ENCODE measurements at places on chromosomes 7 and 10. TPM values are rescaled to one million over a fixed set of nuclear protein-coding genes. Genes with fewer than 3 reads are reported as not detected.

The FRAT2 gene
- 83.0 TPM for total RNA-seq

The SFTPA1 gene
- not detected for total RNA-seq

The NUDCD3 gene
- total RNA-seq, result 83.8 TPM

The ACTR3C gene
- not detected for total RNA-seq

The CTNNA3 gene
- total RNA-seq, result 1.5 TPM

The COBL gene
- 36.5 TPM for total RNA-seq

The TWIST1 gene
- total RNA-seq, result 0.31 TPM

The PIK3AP1 gene
- 2.9 TPM for total RNA-seq

GRCh38 chr10:33279276-33279675 is 55.2 kb downstream of the NRP1 start:
- H3K4me3 ChIP-seq, result no peak overlapping the region
- H3K27ac ChIP-seq, result no peak overlapping the region
- DNase-seq, result no peak
- H3K4me1 ChIP-seq, result no peaks in the 10 kb centered on the region

GRCh38 chr7:151461942-151462230 is 21.9 kb upstream of the CRYGN start:
- H3K4me1 ChIP-seq, result peaks cover 8% of the 10 kb centered on the region
- peaks cover 30% of the 10 kb centered on the region for H3K36me3 ChIP-seq
- H3K4me3 ChIP-seq, result no peak overlapping the region
- no peak overlapping the region for H3K27ac ChIP-seq
- DNase-seq, result no peak

DNA sequence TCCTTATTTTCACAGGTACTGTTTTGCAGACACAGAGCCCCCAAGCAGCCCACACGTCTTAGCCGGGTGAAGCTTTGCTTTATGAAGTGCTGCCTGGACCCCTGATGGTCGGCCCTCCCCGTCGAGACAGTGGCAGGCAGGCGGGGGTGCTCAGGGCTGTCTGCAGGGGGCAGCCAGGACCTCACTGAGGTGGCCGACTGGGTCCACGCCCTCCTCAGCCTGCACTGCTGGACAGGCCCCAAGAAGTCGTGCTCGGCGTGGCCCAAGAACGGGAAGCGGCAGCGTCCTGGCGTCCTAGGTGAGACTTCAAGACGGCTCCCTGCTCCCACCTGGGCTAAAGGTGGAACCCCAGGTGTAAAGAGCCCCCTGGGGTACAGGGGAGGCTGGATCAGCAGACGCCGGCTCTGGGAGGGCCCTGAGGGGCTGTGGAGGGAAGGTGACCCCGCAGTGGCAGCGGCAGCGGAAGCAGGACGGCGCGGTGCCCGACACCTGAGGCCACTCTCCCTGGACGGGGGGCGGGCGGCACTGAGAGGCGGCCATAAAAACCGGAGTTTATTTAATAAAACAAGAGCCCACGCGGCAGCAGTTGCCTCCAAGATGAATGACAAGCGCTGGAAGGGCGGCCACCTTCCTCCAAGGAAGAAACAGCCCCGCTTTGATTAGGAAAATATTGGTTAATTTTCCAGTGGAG is 179.4 kb downstream of the ELFN1 start:
- H3K4me1 ChIP-seq, result no peaks in the 10 kb centered on the region
- DNase-seq, result no peak
- no peaks in the 10 kb centered on the region for H3K36me3 ChIP-seq
- H3K4me3 ChIP-seq, result no peak overlapping the region
- no peaks in the 10 kb centered on the region for H3K27me3 ChIP-seq
- H3K27ac ChIP-seq, result no peak overlapping the region

- no peak overlapping the region for H3K27ac ChIP-seq
- H3K27me3 ChIP-seq, result no peaks in the 10 kb centered on the region
- no peaks in the 10 kb centered on the region for H3K36me3 ChIP-seq
- DNase-seq, result no peak
- H3K4me3 ChIP-seq, result no peak overlapping the region
Measured at GRCh38 chr7:1779445-1779844, 109.4 kb downstream of the ELFN1 start.

GRCh38 chr7:143456992-143457793 is 13.9 kb downstream of the TAS2R60 start:
- no peak overlapping the region for H3K4me3 ChIP-seq
- H3K27me3 ChIP-seq, result no peaks in the 10 kb centered on the region
- H3K27ac ChIP-seq, result no peak overlapping the region
- H3K4me1 ChIP-seq, result no peaks in the 10 kb centered on the region
- H3K36me3 ChIP-seq, result no peaks in the 10 kb centered on the region

- no peaks in the 10 kb centered on the region for H3K36me3 ChIP-seq
- DNase-seq, result no peak
- no peak overlapping the region for H3K4me3 ChIP-seq
- H3K27me3 ChIP-seq, result no peaks in the 10 kb centered on the region
Measured at GRCh38 chr7:96781919-96782318, 72.3 kb upstream of the SEM1 start.

DNA sequence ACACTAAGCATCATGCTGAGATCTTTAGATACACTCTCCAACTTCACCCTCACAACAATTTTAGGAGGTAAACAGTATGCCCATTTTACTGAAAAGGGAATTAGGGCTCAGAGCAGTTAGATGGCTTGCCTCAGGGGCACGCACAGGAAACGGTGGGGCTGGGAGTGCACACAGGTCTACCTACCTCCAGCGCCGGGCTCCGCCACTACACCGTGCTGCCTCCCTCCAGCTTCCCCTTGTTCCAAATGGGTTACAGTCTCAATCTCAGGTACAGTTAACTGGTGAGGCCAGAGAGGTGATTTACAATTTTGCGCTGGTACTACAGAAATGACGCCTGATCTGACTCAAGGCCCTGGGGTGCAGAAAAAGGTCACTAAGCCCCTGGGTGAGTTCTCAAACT is 142.0 kb downstream of the NOC3L start:
- H3K36me3 ChIP-seq, result no peaks in the 10 kb centered on the region
- H3K4me1 ChIP-seq, result no peaks in the 10 kb centered on the region
- no peak overlapping the region for H3K27ac ChIP-seq

DNA sequence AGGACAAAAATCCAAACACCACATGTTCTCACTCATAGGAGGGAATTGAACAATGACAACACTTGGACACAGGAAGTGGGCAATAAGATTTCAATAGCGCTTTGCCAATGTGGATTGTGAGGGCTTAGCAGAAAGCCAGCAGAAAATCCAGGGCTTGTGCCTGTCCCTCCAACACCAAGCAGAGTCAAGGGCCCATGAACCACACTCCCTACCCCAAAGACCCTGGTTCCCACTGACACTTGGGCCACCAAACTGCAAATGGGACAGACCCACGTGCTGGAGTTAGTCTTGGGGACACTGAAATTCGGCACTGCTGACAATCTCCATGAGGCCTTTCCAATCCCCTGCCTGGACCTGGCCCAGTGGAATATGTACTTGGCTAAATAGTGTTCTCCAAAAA is 67.0 kb downstream of the GRID1 start:
- H3K36me3 ChIP-seq, result no peaks in the 10 kb centered on the region
- H3K27ac ChIP-seq, result no peak overlapping the region
- no peak overlapping the region for H3K4me3 ChIP-seq
- 0 out of 2 replicates have a peak, but pooled peaks cover 3% of the 10 kb centered on the region for H3K27me3 ChIP-seq
- H3K4me1 ChIP-seq, result no peaks in the 10 kb centered on the region
- DNase-seq, result no peak

GRCh38 chr10:124116771-124117510 is 23.5 kb upstream of the CHST15 start:
- no peaks in the 10 kb centered on the region for H3K36me3 ChIP-seq
- no peak overlapping the region for H3K4me3 ChIP-seq
- DNase-seq, result no peak
- H3K4me1 ChIP-seq, result no peaks in the 10 kb centered on the region
- H3K27me3 ChIP-seq, result no peaks in the 10 kb centered on the region

- H3K27me3 ChIP-seq, result no peaks in the 10 kb centered on the region
- DNase-seq, result no peak
- no peaks in the 10 kb centered on the region for H3K36me3 ChIP-seq
- H3K27ac ChIP-seq, result no peak overlapping the region
Measured at GRCh38 chr10:67221939-67222494, 296.2 kb downstream of the LRRTM3 start.

DNA sequence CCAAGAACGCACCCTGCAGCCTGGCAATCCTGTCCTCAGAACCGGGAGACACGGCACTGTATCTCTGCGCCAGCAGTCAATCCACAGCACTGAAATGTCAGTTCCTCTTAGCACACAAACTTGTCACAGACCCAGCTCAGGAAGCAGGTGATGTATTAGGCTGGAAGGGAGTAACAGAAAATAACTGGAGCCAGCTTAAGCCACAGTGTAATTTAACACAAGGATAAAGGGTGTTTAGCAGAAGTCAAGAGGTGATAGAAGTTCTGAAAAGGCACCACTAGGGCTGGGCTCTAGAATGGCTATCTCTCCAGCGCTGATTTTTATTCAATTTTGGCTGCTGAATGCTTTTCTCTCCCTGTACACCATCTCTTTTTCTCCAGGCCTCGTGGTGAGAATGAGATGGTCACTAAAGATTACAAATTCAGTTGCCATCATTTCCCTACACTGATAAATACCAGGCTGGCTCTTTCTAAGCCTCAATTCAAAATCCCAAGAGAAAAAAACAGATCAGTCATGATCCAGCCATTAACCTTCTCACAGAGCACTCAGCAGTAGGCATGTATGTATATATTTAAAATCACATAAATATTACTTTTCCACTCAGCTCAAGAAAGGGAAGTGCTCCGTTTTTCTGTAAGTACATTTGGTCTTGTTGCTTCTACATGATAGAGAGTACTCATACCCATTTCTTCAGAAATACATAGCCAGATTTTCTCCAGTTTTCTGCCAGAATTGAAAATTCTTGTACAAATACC is 102.7 kb upstream of the PRSS1 start:
- DNase-seq, result no peak
- no peak overlapping the region for H3K27ac ChIP-seq
- H3K27me3 ChIP-seq, result no peaks in the 10 kb centered on the region
- H3K4me3 ChIP-seq, result no peak overlapping the region
- no peaks in the 10 kb centered on the region for H3K36me3 ChIP-seq

GRCh38 chr10:91163269-91163868 is 57.1 kb upstream of the PCGF5 start:
- no peak overlapping the region for H3K27ac ChIP-seq
- no peaks in the 10 kb centered on the region for H3K36me3 ChIP-seq
- no peaks in the 10 kb centered on the region for H3K4me1 ChIP-seq
- no peak for DNase-seq
- H3K27me3 ChIP-seq, result peaks cover 34% of the 10 kb centered on the region
- peak overlapping the region; percentile 59 for H3K4me3 ChIP-seq

DNA sequence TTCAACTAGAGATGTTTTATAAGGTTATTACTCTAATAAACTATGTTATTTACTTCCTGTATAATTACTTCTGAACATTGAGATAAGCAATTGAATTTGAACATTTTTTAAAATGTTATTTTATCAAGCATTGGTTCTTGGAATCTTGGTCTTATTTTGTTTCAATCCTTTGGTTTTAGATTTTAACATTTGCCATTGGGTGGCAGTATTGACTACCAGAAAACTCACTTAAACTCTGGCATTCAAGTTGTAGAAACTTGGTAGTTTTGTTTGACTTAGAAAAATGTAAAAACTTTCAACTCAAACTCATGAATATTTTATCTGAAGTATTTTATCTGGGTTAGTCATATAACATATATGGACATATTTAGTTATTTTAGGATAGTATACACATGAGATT is 48.1 kb downstream of the ATRNL1 start:
- H3K27me3 ChIP-seq, result no peaks in the 10 kb centered on the region
- DNase-seq, result no peak
- no peaks in the 10 kb centered on the region for H3K36me3 ChIP-seq
- no peaks in the 10 kb centered on the region for H3K4me1 ChIP-seq

GRCh38 chr10:54869022-54869421 is 68.0 kb upstream of the PCDH15 start:
- no peak overlapping the region for H3K4me3 ChIP-seq
- no peak for DNase-seq
- no peaks in the 10 kb centered on the region for H3K4me1 ChIP-seq

DNA sequence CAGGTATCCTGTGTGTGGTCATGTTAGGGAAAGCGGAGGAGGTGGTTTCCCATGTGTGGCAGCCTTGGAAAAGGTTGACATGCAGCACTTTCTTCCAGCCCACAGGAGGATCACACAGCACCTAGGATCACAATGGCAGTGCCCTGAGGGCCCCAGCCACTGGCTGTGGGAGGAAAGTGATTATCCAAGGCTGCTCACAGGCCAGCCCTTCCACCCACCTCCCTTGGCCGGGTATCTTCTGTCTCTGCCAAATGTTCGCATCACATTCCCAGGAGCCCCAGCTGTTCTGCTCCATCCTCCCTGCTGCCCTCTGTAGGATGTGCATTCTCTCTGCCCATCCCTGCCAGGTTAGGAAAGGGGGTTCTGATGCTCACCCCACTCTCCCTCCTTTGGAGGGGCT is 2.5 kb upstream of the MLXIPL start:
- no peaks in the 10 kb centered on the region for H3K27me3 ChIP-seq
- no peak overlapping the region for H3K27ac ChIP-seq
- no peak for DNase-seq
- no peak overlapping the region for H3K4me3 ChIP-seq
- H3K4me1 ChIP-seq, result peaks cover 3% of the 10 kb centered on the region

GRCh38 chr10:13099666-13100348 is at the start of gene OPTN:
TSS of gene OPTN (plus strand) at chr10:13100163. CDS start at chr10:13109123, 8,960 bp downstream.
- no peaks in the 10 kb centered on the region for H3K4me1 ChIP-seq
- no peaks in the 10 kb centered on the region for H3K27me3 ChIP-seq
- H3K36me3 ChIP-seq, result no peaks in the 10 kb centered on the region
- H3K27ac ChIP-seq, result no peak within 1 kb of the TSS
- peak; percentile 88 for DNase-seq

- H3K27me3 ChIP-seq, result no peaks in the 10 kb centered on the region
- no peak overlapping the region for H3K4me3 ChIP-seq
- DNase-seq, result no peak
- no peaks in the 10 kb centered on the region for H3K36me3 ChIP-seq
- H3K27ac ChIP-seq, result no peak overlapping the region
Measured at GRCh38 chr7:33776788-33777187, 128.6 kb upstream of the BMPER start.

GRCh38 chr10:88964869-88965415 is 12.4 kb upstream of the ACTA2 start:
- no peaks in the 10 kb centered on the region for H3K4me1 ChIP-seq
- no peak overlapping the region for H3K27ac ChIP-seq
- no peaks in the 10 kb centered on the region for H3K27me3 ChIP-seq
- no peaks in the 10 kb centered on the region for H3K36me3 ChIP-seq
- DNase-seq, result no peak
- no peak overlapping the region for H3K4me3 ChIP-seq

DNA sequence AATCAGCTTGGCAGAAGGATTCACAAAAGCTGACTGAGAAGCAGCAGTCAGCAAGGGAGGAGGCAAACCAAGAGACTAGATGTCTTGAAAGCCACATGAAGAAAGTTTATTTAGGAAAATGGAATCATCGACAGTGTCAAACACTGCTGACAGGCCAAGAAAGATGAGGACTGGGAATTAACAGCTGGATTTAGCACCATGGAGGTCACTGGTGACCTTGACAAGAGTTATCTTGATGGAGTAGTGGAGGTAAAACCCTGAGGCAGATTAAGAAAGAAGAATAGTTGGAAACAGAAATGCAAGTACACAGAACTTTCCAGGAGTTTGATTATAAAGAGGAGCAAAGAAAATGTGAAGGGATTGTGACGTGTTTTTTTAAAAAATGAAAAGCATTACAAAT is 51.5 kb downstream of the LMBR1 start:
- no peak overlapping the region for H3K27ac ChIP-seq
- H3K36me3 ChIP-seq, result no peaks in the 10 kb centered on the region
- no peaks in the 10 kb centered on the region for H3K4me1 ChIP-seq
- DNase-seq, result no peak
